ENCODE measurements at places on chromosomes 1 and 21.
A peak's percentile ranks its signal among the peaks of the same experiment; 100 is the strongest.

DNA sequence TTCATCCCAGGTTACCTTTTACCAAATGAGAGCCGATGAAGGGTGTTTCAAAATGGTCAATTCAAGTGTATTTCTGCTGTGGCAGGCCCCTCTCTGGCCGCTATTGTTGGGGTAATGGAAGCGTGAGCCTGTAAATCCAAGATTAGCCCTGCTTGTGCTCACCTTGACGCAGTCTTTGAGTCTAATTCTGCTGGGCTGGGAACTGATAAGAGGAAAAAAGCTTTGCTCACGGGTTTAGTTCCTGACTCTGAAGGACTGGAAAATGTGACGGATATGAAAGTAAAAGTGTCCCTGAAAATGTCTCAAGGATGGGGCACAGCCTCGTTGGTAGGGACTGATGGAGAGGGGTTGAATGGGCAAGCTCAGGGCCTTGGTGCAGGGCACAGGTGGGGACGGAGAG, 125.9 kb upstream of the GALNT2 start:
- no peak for DNase-seq

GRCh38 chr1:20322825-20323612, 32.3 kb downstream of the VWA5B1 start:
- no peak for DNase-seq

GRCh38 chr1:223628233-223629125, 37.0 kb downstream of the CAPN8 start:
- peak; percentile 20 for DNase-seq

DNA sequence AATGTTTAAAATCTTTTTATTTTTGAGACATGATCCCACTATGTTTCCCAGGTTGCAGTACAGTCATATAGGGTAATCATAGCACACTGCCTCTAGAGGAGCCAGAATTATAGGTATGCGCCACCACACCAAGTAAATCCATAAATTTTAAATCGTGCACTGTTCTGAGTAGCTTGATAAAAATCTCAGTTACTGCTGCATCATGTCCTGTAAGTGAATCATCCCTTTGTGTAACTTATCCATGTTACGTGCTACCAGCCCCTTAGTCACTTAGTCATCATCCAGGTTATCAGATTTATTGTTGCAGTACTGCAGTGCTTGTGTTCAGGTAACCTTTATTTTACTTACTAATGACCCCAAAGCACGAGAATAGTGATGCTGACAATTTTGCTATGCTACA, 1770.9 kb downstream of the BRINP3 start:
- DNase-seq: no peak

DNA sequence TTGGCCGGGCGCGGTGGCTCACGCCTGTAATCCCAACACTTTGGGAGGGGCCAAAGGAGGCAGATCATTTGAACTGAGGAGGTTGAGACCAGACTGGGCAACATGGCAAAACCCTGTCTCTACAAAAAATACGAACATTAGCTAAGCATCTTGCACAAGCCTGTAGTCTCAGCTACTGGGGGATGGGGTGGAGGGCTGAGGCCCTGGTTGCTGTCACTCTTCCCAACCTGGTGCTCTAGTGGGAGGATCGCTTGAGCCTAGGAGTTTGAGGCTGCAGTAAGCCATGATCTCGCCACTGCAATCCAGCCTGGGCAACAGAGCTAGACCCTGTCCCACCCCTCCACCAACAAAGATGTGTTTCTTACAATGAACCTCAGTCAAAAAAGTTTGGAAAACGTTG, 2.8 kb downstream of the PHGDH start:
- DNase-seq: no peak

DNA sequence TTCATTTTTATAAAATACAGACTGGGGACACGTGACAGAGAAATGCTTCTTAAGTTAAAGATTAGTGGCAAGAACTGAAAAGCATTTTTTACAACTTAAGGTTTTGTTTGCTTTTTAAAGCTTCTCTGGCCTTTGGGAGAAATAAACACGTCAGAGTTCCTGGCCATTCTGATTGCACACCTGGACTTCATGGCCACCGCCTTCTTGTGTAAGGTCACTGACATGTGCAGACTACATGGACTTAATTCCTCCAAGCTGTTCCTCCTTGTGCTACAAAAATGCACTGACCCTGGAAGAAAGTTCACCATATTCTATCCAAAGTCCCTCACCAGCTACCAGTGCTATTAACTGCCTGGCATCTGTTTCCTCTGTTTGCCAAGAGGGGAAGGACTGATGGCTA, 56.1 kb downstream of the GADD45A start:
- no peak for DNase-seq

- no peak for DNase-seq
Measured at GRCh38 chr1:168966636-168967035, 139.9 kb upstream of the ATP1B1 start.

GRCh38 chr1:37540036-37540785, 13.9 kb downstream of the SNIP1 start:
- DNase-seq: no peak

DNA sequence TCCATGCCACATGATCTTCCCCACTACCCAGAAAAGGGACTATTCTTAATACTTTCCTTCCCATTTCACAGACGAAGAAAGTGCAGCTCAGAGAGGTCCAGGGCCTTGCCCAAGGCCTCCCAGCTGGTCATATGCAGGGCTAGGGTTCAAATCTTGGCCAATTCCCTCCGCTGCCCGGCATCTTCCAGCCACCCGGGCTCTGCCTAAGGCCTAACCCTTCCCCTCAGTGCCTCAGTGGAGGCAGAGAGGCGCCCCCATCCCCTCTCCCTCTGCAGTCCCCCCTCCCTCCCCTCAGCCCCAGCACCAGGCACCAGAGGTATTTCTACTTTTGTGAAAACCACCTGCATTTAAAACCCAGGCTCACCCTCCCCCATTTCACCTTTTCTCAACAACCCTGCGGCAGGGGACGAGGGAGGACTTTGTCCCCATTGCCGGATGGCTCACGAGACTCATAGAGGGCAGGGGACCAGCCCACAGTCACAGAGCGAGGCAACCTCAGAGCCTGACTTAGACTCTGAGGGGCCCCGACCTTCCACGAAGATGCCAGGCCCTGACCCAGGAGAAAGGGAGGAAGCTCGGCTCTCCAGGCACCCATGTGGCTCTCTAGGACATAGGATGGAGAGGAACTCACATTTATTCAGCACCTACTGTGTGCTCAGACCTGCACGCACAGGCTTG, 12.3 kb downstream of the LAPTM5 start:
- no peak for DNase-seq

- DNase-seq: no peak
Measured at GRCh38 chr1:222970711-222971110, 155.9 kb downstream of the DISP1 start.

DNA sequence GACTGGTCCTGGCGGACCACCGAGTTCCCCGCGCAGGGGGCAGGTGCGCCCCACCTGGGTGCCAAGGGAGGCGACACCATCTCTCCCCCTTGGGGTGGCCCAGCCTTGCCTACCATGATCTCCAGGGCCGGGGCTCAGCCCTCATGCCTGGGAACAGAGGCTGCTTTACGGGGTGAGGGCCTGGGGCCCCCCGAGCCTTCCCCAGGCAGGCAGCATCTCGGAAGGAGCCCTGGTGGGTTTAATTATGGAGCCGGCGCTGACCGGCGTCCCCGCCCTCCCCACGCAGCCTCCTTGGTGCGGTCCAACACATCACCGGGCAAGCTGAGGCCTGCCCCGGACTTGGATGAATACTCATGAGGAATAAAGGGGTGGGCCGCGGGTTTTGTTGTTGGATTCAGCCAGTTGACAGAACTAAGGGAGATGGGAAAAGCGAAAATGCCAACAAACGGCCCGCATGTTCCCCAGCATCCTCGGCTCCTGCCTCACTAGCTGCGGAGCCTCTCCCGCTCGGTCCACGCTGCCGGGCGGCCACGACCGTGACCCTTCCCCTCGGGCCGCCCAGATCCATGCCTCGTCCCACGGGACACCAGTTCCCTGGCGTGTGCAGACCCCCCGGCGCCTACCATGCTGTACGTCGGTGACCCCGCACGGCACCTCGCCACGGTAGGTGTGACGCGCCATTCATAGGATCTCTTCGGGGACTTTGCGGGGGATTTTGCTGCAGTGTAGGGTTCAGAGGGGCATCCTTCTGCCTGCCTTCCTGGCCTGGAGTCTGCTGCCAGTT, 38.2 kb downstream of the TP73 start:
- DNase-seq: no peak

GRCh38 chr21:42777064-42777756, 102.1 kb downstream of the WDR4 start:
- no peak for DNase-seq

DNA sequence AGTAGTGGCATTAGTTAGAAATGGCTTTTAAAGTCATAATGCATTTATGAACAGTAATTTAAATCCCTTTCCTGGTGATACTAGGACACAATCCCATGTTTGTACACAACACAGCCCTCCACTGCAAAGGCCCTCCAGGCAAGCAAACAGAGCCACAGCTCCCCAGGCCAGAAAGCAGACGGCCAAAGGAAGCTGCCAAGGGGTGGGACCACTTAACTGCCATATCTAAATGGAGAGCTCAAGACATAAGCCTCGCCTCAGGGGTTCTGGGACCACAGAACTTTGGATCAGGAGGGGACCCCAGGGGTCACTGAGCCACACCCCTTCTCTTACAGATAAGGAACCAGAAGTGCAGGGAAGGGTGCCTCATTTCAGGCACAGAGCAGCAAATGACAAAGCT, 189.7 kb downstream of the KCNH1 start:
- DNase-seq: no peak

DNA sequence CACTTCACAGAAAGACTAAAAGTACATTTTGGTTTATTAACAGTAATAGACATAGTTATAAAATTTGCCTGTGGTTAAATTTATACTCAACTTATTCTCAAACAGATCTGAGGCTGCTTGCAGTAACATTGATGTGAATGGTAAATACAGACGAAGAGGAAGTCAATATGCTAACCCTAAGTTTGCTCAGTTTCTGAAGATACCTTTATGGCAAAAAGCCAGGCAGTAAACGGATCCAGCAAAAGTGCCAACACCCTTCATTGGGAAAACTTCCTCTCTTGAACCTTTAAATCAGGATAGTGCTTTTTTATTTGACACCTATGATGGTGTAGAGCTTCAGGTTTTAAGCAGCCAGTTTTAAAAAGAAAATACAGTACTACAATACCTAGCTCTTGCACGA, 16.6 kb upstream of the CCDC181 start:
- DNase-seq: no peak

DNA sequence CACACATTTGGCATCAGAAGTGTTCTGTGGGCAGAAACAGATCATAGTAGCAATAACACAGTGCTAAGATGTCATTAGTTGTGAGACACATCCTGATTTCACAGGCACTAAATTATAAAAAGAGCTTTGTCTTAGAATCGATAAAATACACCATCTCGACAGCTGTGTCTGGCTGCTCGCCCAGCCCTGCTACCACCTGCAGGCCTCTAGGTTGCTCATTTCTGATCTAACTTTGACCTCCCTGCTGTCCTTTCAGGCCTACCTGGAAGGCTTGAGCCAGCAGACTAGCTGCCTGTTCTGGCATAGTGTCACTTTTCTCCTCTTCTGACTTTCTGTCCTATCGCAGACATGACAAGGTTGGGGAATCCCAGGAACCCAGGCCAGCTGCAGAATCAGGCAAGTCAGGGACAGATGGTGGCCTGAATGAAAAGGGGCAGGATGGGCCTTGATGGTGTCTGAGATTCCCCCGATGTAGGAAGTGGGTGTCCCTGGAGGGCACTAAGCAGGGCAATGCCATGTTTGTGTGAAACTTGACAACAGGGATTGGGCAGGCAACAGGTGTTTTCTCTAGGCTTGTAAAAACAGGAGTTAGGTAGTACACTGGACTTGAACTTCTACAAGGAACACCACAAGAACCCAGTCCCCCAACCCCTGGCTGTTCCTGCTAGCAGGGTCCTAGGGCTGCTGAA, 66.6 kb upstream of the RHOU start:
- DNase-seq: no peak

DNA sequence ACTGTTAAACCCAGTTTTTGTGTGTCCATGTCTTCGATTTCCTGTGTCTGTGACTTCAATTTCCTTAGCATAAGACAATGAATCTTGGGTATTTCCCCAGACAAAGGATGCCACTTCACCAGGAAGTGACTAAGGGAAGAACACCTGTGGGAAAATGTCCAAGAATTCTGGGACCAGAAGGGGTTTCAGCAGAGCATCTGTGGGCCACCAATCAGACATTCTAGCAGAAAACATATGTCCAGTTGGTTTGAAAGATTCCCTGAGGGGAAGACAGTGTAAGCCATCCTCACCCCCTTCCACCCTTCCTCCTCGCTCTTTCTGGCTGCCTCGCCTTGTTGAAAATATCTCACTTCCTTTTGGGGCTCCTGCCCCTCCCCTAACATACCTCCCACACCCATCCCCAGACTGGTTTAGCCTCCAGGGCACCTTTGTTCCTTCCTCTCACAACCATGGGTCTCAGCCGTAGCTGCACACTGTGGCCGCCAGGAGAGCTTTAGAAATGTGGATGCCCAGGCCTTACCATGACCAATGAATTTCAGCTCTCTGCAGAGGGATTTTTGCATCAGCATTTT, 25.5 kb upstream of the IFNAR1 start:
- DNase-seq: no peak

GRCh38 chr1:207822124-207822601, 70.3 kb downstream of the CD46 start:
- DNase-seq: no peak

DNA sequence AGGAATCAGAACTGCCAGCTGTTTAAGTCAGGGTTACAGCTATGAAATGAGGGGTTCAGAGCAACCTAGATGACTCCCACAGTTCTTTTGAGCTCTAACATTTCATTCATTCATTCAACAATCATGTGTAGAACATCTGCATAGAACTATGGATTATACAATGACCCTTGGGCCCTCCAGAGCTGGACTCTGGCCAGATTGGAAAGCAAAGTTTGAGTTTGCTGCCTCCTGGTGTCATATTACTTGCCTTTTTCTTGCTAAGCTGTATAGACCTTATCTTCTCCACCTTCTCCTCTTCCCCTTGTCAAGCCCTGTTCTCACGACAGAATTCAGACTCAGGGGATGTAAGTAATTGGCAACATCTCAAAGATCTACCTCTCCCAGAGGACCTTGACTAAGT, 4.0 kb downstream of the CASQ2 start:
- no peak for DNase-seq

- peak; percentile 12 for DNase-seq
Measured at GRCh38 chr1:31663622-31664452, 19.2 kb upstream of the PEF1 start.

DNA sequence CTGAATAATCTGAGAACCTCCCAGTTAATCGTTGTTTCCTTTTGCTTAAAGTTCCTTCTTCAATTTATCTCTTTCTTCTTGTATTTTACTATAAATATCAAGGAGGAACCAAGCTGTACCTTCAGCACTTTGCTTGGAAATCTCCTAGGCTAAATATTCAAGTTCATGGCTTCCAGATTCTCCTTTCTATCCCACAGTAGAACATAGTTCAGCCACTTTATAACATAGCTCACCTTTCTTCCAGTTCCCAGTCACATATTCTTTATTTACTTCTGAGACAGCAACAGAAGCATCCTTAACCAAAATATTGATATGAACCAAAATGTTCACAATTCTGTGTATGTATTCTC, 11.0 kb downstream of the ZMYM4 start:
- no peak for DNase-seq
